ENCODE measurements at places on chromosomes 16 and 17.

DNA sequence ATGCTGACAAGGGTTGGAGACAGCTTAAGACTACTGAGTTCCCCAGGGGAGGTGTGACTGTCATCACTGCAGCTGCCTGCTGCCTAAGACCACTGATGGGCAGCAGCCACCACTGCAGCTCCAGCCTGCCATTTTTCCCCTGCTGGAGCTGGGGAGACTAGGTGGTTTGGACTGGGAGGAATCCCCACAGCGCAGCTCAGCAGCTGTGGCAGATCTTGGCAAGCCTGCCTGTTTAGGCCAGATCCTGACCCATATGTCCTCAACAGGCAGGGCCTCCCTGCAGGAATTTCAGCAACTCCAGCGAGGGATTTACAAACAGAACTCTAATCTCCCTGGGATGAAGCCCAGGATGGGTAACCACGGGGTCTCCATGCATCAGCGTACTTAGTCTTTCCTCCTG, 356.4 kb upstream of the TOM1L1 start:
- no peak overlapping the region for H3K27ac ChIP-seq
- no peak overlapping the region for H3K4me3 ChIP-seq
- no peaks in the 10 kb centered on the region for H3K27me3 ChIP-seq
- no peak for DNase-seq

DNA sequence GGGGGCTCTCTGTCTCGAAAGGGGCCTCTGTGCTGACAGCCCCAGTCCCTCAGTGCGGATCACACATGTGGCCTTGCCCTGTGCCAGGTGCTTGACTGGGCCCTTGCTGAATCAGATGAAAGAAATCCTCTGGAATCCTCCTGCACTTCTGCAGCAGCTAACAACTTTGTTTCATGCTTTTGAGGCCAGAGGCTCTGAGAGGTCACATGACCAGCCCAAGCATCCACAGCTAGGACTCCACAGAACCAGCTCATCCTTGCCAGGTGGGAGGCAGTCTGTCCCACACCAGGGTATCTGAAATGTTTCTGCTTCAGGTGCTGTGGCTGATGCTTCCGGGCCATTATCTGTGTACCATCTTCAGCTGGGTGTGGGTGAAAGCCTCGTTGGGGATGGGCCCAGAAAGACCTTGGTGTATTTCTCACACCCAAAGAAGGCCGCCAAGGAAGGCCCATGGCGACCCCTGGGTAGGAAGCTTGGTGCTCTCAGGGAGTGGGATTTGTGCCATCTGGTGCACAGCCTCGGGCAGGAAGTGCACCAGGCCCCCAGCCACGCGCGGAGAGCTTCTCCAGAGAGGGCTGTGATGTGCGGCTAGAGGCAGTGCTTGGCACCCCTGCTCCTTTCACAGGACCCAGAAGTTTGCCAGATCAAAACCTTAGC, 143.8 kb downstream of the CLEC16A start:
- H3K4me3 ChIP-seq = no peak overlapping the region
- H3K36me3 ChIP-seq = peaks cover 21% of the 10 kb centered on the region
- H3K4me1 ChIP-seq = peaks cover 84% of the 10 kb centered on the region
- peak overlapping the region; percentile 89 for H3K27ac ChIP-seq
- peak; percentile 65 for DNase-seq

- no peaks in the 10 kb centered on the region for H3K27me3 ChIP-seq
- no peak for DNase-seq
- peaks cover 42% of the 10 kb centered on the region for H3K36me3 ChIP-seq
These were observed 354.8 kb downstream of the SEC14L1 start for GRCh38 chr17:77495575-77495974.

DNA sequence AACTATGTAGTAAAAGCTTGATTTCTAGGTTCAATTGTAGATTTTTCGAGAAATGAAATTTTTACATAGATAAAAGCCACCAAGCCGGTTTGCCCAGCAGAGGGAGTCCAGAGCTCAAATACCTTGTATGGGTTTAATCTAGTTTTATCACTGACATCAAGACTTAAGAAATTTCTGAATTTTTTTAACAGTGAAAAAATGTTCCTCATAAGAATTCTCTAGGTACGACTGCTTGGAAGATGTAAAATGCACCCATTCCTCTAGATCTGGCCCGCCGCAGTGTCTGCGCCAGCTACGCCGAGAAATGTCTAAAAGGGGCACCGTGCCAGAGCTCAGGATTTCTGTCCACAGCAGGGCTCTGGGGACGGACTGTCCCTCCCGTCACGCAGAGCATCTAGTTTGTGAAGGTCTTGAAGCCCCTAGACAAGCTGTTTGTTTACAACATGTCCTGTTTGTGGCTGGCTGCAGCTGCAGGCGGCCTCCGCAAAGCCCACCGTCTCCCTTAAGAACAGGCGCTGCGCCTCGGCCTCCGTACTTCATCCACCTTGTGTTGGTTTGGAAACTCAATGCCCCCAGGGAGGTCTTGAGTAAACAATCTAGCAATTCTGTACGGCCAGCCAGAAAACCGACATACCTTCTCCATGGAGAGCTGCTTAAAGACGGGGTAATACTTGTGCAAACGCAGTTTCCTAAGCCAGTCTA, 24.8 kb downstream of the MAP1LC3B start:
- no peak overlapping the region for H3K4me3 ChIP-seq
- DNase-seq = peak; percentile 49
- H3K4me1 ChIP-seq = no peaks in the 10 kb centered on the region
- H3K27me3 ChIP-seq = no peaks in the 10 kb centered on the region
- no peak overlapping the region for H3K27ac ChIP-seq

GRCh38 chr17:22266231-22266630, 573.9 kb downstream of the KCNJ18 start:
- H3K4me1 ChIP-seq = no peaks in the 10 kb centered on the region
- H3K27ac ChIP-seq = no peak overlapping the region
- DNase-seq = no peak
- no peak overlapping the region for H3K4me3 ChIP-seq
- no peaks in the 10 kb centered on the region for H3K27me3 ChIP-seq

- H3K36me3 ChIP-seq = peaks cover 3% of the 10 kb centered on the region
- H3K4me1 ChIP-seq = peaks cover 24% of the 10 kb centered on the region
- H3K4me3 ChIP-seq = peak overlapping the region; percentile 64
- H3K27me3 ChIP-seq = peaks cover 59% of the 10 kb centered on the region
- peak; percentile 23 for DNase-seq
- no peak overlapping the region for H3K27ac ChIP-seq
These were observed 1.6 kb downstream of the RIPOR1 start for GRCh38 chr16:67530013-67530939.

GRCh38 chr16:15593235-15593634, 49.7 kb downstream of the MARF1 start:
- DNase-seq = no peak
- H3K27ac ChIP-seq = peak overlapping the region; percentile 77
- H3K27me3 ChIP-seq = no peaks in the 10 kb centered on the region
- no peak overlapping the region for H3K4me3 ChIP-seq
- H3K4me1 ChIP-seq = peaks cover 49% of the 10 kb centered on the region
- H3K36me3 ChIP-seq = peaks cover 66% of the 10 kb centered on the region

GRCh38 chr16:88610909-88611812, 27.2 kb upstream of the IL17C start:
- H3K4me3 ChIP-seq = no peak overlapping the region
- H3K4me1 ChIP-seq = peaks cover 3% of the 10 kb centered on the region
- no peaks in the 10 kb centered on the region for H3K27me3 ChIP-seq
- H3K36me3 ChIP-seq = peaks cover 39% of the 10 kb centered on the region
- DNase-seq = no peak

DNA sequence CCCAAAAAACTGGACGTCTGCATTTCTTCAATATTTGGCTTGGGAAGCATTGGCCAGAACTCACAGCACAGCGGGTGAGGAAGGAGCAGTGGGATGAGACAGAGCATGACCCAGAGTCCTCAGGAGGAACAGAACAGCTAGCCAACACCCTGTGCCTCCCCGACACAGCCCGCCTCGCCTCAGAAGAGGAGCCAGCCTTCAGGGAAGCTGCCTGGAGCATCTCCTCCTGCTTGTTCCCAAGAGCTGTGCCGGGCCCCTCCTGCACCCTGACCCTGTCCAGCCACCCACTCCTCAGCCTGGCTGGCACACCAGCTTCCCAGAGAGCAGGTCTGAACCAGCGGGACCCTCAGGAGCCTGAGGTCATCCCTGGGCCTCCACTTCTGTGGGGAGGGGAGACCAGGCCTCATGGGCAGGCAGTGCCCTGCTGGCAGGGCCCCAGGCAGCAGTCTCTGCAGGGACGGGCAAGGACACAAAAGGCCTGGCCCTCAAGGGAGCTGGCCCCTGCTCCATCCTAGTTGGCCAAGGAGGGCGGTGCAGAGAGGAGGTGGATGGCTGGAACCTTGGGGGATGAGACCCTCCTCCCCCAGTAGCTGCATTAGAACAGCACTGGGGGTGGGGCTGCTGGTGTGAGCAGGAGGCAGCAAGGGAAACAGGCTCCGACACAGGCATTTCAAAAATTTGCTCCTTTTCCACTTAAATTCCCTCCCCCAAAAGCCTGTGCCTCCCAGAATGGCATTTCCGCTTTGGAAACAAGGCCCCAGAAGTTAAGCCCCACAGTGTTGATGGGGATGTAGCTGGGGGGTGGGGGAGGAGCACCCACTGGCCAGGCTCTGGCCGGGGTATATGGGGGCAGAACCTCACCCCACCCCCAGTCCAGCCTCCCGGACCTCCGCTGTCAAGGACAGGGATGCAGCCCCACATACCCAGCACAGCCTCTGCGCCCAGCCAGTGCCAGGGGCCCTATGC, 1.8 kb upstream of the BCAR1 start:
- peaks cover 45% of the 10 kb centered on the region for H3K27me3 ChIP-seq
- no peak for DNase-seq
- H3K4me3 ChIP-seq = no peak overlapping the region
